Effector memory CD4-positive, alpha-beta T cell (primary cell): ENCODE measurements at places on chromosomes 13 and 19.
A peak's percentile ranks its signal among the peaks of the same experiment; 100 is the strongest.

- no peaks in the 10 kb centered on the region for H3K36me3 ChIP-seq
- H3K27ac ChIP-seq, result no peak overlapping the region
- no peaks in the 10 kb centered on the region for H3K27me3 ChIP-seq
- H3K4me1 ChIP-seq, result no peaks in the 10 kb centered on the region
- no peak for DNase-seq
- H3K4me3 ChIP-seq, result no peak overlapping the region
Measured at GRCh38 chr13:39575641-39576238, 27.3 kb downstream of the LHFPL6 start.

DNA sequence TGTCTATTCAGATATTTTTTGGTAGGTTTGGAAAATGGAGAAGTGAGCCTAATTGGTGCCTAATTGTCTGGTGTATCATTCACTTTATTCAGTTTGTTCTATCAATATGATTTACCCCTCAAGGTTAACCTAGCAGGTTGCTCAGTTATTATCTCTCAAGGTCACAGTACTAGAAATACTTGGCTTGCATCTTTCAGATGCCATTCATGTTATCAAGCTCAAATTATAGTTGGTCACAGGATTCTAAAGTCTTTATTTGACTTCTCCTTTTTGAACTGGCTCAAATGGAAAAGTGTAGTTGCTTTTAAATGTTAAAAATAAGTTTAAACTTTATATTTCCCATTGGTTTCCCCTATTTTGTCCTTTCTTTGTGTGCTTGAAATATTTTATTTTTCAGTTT lies 2.6 kb downstream of the KCNRG start:
- peaks cover 3% of the 10 kb centered on the region for H3K4me1 ChIP-seq
- no peaks in the 10 kb centered on the region for H3K27me3 ChIP-seq
- no peak overlapping the region for H3K4me3 ChIP-seq
- DNase-seq, result no peak

GRCh38 chr19:40621283-40621682 lies 20.1 kb downstream of the LTBP4 start:
- no peaks in the 10 kb centered on the region for H3K4me1 ChIP-seq
- H3K27me3 ChIP-seq, result no peaks in the 10 kb centered on the region
- no peak overlapping the region for H3K27ac ChIP-seq
- no peak for DNase-seq

GRCh38 chr13:112960706-112961105 lies 8.3 kb upstream of the MCF2L start:
- H3K27me3 ChIP-seq, result no peaks in the 10 kb centered on the region
- H3K36me3 ChIP-seq, result no peaks in the 10 kb centered on the region
- H3K4me3 ChIP-seq, result no peak overlapping the region
- DNase-seq, result no peak
- H3K27ac ChIP-seq, result no peak overlapping the region
- no peaks in the 10 kb centered on the region for H3K4me1 ChIP-seq

DNA sequence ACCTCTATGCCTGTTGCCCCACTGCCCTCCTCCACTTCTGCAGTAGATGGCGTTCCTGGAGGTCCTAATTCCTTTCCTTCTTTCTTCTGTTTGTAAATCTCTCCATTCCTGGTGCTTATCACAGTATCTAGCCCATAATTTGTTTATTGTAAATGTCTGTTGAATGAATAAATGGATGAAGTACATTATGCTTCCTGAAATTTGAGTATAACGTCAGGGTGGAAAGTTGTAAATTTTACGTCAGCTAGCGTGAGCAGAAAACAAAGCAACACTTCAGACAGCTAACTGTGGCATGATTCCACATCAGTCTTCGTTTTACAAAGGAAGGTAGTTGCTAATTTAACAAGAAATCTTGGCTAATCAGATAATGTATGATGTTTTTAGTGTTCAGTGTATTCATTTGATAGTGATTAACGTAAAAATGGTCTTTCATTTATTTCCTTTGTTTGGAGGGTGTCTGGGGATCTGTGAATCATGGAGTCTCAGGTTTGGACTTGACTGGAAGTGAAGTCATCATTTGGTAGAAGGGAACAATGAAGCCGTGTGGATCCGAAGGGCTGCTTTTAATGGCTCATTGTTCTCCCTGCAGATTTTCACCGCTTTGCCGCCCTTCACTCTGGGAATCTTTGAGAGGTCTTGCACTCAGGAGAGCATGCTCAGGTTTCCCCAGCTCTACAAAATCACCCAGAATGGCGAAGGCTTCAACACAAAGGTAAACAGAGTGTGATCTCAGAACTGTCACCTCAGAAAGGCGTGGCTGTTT lies 215.1 kb downstream of the SHISA2 start:
- no peak overlapping the region for H3K4me3 ChIP-seq
- H3K36me3 ChIP-seq, result no peaks in the 10 kb centered on the region

GRCh38 chr19:4369888-4370260 lies 26.5 kb downstream of the MPND start:
- peaks cover 49% of the 10 kb centered on the region for H3K4me1 ChIP-seq
- peak; percentile 60 for DNase-seq
- H3K4me3 ChIP-seq, result peak overlapping the region; percentile 76
- no peaks in the 10 kb centered on the region for H3K27me3 ChIP-seq
- H3K36me3 ChIP-seq, result peaks cover 18% of the 10 kb centered on the region
- H3K27ac ChIP-seq, result peak overlapping the region; percentile 79

GRCh38 chr13:27081893-27082679 lies 89.5 kb downstream of the USP12 start:
- no peak for DNase-seq
- no peaks in the 10 kb centered on the region for H3K27me3 ChIP-seq
- H3K36me3 ChIP-seq, result no peaks in the 10 kb centered on the region
- H3K27ac ChIP-seq, result no peak overlapping the region

- no peak overlapping the region for H3K4me3 ChIP-seq
- H3K4me1 ChIP-seq, result no peaks in the 10 kb centered on the region
- H3K36me3 ChIP-seq, result no peaks in the 10 kb centered on the region
- H3K27ac ChIP-seq, result no peak overlapping the region
- H3K27me3 ChIP-seq, result no peaks in the 10 kb centered on the region
Measured at GRCh38 chr13:74920920-74921319, 561.0 kb downstream of the TBC1D4 start.

GRCh38 chr13:56864451-56864850 lies 276.3 kb upstream of the PRR20A start:
- H3K27ac ChIP-seq, result no peak overlapping the region
- DNase-seq, result no peak
- H3K36me3 ChIP-seq, result no peaks in the 10 kb centered on the region
- no peaks in the 10 kb centered on the region for H3K4me1 ChIP-seq

DNA sequence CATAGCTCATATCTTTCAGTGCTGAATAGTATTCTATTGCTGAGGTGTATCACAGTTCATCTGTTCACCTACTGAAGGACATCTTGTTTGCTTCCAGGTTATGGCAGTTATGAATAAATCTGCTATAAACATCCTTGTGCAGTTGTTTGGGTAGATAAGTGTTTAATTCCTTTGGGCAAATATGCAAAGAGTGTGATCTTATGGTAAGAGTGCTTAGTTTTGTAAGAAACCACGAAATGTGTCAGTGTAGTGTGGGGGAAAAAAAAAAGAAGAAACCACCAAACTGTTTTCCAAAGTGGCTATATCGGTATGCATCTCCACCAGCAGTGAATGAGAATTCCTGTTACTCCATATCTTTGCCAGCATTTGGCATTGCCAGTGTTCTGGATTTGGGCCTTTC lies 93.3 kb downstream of the PIBF1 start:
- H3K27me3 ChIP-seq, result no peaks in the 10 kb centered on the region
- DNase-seq, result no peak

- H3K4me1 ChIP-seq, result peaks cover 3% of the 10 kb centered on the region
- DNase-seq, result no peak
- peaks cover 4% of the 10 kb centered on the region for H3K27me3 ChIP-seq
- no peak overlapping the region for H3K27ac ChIP-seq
- H3K4me3 ChIP-seq, result no peak overlapping the region
- peaks cover 8% of the 10 kb centered on the region for H3K36me3 ChIP-seq
Measured at GRCh38 chr19:816500-816857, 5.3 kb downstream of the PLPPR3 start.

DNA sequence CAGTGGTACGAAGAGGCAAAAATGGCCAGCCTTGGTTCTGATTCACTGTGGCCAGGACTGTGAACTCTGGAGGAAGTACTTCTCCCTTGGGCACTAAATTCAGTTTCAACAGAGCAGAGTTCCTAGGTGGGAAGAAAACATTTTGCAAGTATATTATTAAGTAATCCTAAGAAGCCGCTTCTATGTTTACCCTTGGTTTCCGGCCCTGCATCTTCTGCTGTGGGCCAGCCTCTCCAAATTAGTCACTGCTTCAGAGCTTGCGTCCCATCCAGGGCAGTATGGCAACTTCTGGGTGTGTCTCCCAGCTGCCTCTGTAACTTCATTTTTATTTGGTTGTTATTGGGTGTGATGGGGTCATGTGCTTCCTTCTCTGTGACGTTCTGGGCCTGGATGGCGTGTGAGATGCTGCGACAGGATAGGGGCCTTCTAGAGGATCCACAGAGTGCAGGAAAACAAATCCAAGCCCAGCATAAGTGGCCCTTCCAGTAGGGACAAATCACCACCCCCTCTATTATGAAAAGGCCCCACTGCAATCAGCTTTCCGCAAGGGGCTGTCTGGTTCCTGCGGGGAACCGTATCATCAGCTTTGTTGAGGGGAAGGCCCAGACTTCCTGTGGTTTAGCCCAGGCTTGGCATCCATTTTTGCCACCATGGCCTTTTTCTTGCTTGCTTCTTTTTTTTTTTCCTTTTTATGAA lies 55.1 kb upstream of the C1QTNF9 start:
- H3K4me3 ChIP-seq, result peak overlapping the region; percentile 72
- peak; percentile 63 for DNase-seq
- peaks cover 4% of the 10 kb centered on the region for H3K36me3 ChIP-seq

GRCh38 chr13:110396913-110397381 lies 89.9 kb downstream of the COL4A2 start:
- H3K4me3 ChIP-seq, result no peak overlapping the region
- no peaks in the 10 kb centered on the region for H3K36me3 ChIP-seq
- peaks cover 9% of the 10 kb centered on the region for H3K27me3 ChIP-seq
- no peak overlapping the region for H3K27ac ChIP-seq
- no peak for DNase-seq

DNA sequence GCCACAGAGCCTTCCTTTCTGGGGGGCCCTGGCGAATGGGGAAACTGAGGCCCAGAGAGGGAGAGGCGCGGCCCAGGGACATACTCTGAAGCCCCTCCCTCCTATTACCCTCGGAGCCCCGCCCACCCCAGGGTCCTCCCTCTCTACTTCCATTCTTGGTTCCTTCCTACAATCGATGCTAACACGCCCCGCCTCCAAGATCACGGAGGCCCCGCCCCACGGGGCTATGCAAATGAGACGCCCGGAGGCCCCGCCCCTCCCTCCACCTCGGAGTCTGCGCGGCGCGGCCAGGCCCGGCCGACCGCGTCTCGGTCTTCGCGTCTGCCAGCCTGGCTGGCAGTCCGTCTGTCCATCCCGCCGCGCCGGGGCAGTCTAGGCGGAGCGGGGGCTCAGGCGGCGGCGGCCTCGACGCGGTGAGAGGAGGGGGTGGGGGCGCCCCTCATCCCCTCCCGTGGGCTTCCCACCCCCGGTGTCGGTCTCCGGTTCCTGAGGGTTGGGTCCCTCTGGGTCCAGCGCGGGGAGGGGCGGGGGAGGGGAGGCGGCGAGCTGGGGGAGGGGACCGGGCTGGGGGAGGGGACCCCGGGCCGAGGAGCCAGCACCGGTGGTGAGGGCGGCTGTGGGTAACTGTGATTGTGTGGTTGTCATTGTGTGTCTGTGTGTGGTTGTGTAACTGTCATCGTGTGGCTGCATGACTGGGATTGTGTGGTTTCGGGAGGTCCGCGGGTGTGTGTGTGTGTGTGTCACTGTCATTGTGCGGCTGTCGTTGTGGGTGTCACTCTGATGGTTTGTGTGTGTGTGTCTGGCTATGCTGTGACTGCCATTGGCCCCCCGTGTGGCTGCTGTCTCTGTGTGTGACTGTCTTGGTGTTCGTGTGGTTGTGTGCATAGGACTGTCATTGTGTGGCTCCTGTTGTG lies at the start of gene PLPPR2:
TSS of gene PLPPR2 (plus strand) at position 273 of the 914 bp plus-strand sequence. CDS start 2,242 bp downstream, outside the sequence.
- H3K4me3 ChIP-seq, result peak within 1 kb of the TSS; percentile 49
- H3K27ac ChIP-seq, result no peak within 1 kb of the TSS
- H3K27me3 ChIP-seq, result no peaks in the 10 kb centered on the region

- no peaks in the 10 kb centered on the region for H3K36me3 ChIP-seq
- no peak overlapping the region for H3K4me3 ChIP-seq
- no peaks in the 10 kb centered on the region for H3K4me1 ChIP-seq
- peak; percentile 72 for DNase-seq
Measured at GRCh38 chr19:17260842-17261325, 3.7 kb downstream of the USHBP1 start.

GRCh38 chr19:1538978-1539377 lies 15.1 kb downstream of the PLK5 start:
- no peak overlapping the region for H3K27ac ChIP-seq
- H3K36me3 ChIP-seq, result no peaks in the 10 kb centered on the region
- no peak for DNase-seq
- no peaks in the 10 kb centered on the region for H3K4me1 ChIP-seq

DNA sequence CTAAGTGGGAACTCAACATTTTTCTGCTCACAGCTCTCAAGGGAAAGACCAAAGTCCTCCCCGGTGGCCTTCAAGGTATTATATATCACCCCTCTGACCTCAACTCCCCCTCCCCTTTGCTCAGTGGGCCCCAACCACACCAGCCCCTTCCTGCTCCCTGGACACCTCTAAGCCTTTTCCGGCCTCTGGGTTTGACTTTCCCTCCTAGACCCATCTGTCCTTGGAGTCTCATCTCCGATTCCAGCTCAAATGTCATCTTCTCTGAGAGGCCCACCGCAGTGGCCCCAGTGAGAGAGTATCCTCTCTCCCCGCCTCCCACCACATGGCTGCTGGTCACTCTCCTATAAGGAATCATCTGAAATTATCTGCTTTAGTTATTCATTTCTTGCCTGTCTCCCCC lies 941 bp upstream of the UHRF1 start:
- H3K27ac ChIP-seq, result no peak overlapping the region
- no peak overlapping the region for H3K4me3 ChIP-seq
- H3K36me3 ChIP-seq, result no peaks in the 10 kb centered on the region
- H3K27me3 ChIP-seq, result no peaks in the 10 kb centered on the region
- no peak for DNase-seq
